ENCODE measurements at places on chromosomes 1 and 21. TPM values are rescaled to one million over a fixed set of nuclear protein-coding genes. Genes with fewer than 3 reads are reported as not detected.

CASQ1 gene
- total RNA-seq, result not detected

DISC1 gene
- 2.6 TPM for total RNA-seq

PEAR1 gene
- 20.1 TPM for total RNA-seq

SPATA46 gene
- total RNA-seq, result not detected

PAQR6 gene
- total RNA-seq, result 0.43 TPM

CNKSR1 gene
- total RNA-seq, result 1.8 TPM

CFAP141 gene
- total RNA-seq, result not detected

SKI gene
- 43.4 TPM for total RNA-seq

STUM gene
- total RNA-seq, result 0.35 TPM

PDE4B gene
- total RNA-seq, result 3.6 TPM

RNU5D-1 gene
- not detected for total RNA-seq

PLA2G4A gene
- total RNA-seq, result 103 TPM

CDK18 gene
- 2.2 TPM for total RNA-seq

PRMT2 gene
- 87.9 TPM for total RNA-seq

PROX1 gene
- total RNA-seq, result 0.09 TPM

SIPA1L2 gene
- 18.0 TPM for total RNA-seq

CRP gene
- total RNA-seq, result not detected

FCGR3A gene
- total RNA-seq, result not detected

THEM5 gene
- not detected for total RNA-seq
